Cortex of kidney (tissue), 1 donor: ENCODE measurements at places on chromosomes 7 and 10.

- DNase-seq: no peak
Observed at GRCh38 chr10:62015994-62016393, 114.5 kb downstream of the ARID5B start.

DNA sequence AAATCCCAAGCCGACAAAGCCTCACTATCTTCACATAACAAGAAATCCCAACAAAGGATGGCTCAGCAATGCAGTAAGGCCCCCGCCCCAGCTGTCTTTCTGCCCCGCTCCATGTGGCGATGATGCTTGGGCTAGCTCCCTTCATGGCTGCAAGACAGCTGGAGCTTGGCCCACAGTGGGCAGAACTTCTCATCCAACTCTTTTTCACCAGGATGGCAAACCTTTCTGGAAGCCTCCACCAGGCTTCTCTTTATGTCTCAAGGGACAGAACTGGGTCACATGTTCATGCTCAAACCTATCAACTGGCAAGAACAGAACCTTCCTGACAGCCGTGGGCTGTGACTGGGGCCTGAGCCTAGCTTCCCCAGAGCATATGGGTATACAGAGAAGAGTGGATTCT lies 260.5 kb upstream of the MKLN1 start:
- no peak for DNase-seq

DNA sequence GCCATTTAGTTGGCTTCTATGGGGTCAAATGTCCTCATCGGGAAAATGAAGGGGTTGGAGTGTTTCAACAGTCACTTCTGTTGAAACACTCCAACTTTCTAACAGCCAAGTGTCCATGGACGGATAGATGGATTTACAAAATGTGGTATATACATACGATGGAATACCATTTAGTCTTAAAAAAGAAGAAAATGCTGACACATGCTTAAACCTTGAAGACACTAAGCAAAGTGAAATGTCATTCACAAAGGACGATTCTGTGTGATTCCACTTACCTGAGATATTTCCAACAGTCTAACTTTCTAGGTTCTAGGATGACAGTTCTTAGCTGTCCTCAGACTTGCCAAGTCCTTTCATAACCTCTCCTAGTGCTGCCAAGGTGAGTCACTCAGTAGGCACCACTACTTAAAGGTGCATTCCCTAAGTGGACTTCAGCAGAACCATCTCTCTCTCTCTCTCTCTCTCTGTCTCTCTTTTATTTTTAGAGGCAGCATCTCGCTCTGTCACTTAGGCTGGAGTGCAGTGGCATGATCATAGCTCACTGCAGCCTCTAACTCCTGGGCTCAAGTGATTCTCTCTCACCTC lies 69.0 kb downstream of the DENND2A start:
- DNase-seq: no peak

DNA sequence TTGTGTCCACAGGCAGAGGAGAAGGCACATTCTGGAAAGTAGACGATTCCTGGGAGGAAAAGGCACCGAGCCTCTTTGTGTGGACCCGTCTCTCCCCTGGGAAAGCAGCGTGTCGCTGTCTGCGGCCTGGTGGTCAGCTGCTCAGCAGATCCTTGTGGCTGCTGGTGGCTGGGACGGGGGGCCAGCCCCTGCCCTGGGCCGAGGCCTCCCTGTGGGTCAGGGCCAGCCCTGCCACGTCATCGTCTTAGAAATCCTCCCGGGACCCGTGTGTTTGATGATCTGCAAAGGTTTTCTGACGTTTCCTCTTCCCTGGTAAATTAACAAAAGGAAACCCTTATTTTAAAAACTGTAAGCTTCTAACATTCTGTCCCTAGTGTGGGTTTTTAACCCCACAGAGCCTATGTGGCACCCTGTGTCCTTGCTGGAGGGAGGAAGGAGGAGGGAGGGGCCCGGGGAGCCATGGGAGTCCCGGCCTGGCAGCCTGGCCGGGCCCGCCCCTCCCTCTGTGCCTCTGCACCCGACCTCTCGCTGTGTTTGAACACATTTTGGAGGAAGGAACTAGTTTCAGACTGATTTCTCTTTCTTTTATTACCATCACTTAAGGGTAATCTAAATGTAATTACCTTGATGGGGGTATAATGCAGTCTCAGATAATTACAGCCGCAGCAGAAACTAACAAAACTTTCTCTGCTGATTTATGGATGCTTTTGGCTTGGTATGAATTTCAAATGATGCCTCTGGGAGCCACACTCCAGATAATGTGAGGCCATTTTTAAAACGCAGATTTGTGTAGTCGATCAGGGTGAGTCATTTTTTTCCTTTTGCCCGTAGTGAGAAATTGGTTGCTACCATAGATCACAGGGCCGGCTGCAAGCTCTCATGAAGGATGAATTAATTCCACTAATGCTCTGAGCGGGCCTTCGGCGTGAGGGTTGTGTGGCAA lies 85.5 kb downstream of the NKX6-2 start:
- no peak for DNase-seq

DNA sequence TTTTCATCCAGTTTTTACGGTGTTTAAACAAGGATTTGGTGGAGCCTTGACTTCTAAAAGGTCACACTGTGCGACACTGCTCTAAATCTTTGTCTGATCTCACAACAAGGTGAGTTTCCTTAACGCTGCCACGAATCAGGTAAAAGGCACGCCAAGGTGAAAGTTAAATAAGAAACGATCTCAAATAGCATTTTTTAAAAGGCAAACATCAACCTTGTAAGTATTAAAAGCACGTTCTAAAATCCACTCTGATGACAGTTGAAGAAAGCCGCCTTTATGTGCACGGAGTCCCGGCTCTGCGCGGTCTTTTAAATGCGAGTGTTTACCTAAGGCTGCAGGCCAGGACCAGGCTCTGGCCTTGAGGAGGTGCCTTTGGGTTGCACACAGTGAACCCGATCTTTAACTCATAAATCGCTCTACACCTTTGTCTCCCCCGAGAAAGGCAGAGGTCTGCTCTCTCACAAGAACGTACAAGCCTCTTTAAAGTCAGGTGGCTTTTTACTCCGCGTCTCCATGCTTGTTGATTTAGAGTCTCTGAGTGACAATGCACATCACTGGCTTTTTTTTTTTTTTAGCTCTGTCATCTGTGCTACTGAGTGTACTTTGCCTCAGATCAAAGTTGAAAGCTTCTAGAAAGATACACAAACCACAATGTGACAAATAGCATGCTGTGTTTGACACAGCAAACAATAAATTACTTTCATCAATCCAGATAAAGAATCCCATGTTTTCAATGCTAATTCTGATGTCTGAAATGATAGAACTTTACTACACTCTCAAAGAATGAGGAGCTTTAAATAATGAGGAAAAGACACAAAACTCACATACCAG lies 25.9 kb upstream of the RNF32 start:
- DNase-seq: no peak

GRCh38 chr7:104982308-104983075 lies 31.5 kb upstream of the KMT2E start:
- no peak for DNase-seq

DNA sequence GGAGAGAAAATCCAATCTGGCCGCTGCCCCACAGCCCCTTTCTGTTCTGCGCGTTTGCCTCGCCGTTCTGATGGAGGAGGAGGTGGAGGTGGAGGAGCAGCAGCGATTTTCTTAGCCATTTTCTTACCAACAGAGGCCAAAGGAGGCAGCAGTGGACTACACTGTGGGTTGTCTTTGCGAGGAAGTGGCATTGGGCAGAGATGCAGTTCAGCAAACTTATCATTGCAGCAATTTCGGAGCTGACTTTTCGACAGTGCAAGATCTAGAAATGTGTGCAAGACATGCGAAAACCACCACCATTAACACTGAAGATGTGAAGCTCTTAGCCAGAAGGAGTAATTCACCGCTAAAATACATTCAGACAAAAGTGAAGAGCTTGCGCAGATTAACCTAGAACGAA lies 1.9 kb upstream of the ARL4A start:
- DNase-seq: no peak

GRCh38 chr10:56178210-56178609 lies 182.8 kb downstream of the ZWINT start:
- DNase-seq: no peak
